ENCODE measurements at places on chromosomes 7 and 10.

DNA sequence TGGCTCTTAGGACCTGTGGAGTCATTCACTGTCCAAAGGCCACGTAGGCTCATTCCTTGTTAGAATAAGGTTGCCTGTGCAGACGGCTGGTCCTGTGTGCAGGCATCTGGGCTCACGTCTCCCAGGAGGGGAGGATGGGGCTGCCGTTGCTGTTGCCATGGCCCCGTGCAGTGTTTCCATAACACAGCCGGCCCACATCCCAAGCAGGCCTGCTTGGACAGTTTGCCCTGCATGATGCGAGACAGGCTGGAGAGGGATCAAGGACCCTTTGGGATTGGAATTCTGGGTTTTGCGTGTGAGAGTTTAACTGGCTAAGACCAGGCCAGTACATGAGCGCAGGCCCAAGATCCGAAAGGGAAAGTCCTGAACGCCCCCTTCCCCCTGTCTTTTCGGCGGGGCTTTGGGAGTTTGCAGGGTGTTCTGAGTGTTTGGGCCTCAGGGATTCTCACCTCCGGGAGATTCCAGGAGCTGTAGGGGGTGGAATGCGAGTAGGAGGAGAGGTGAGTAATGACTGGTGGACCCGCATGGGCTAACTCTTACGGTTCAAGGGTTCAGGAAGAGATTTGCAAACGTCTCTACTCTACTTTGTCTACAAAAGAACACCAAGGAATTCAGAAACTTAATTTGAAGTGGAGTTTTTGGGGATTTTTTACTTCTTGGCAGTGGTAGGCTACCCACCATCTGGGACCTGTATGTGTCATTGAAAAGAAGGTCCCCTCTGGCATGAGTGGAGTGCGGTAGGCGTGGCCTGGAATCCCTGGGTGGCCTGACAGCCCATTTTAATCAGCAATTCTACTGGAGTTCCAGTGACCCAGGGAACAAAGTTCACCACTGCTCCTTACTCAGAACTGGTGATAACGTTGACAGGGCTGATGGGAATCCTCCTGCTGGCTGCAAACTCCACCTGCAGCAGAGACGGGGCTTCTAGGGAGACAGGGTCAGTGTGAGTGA is 125.4 kb downstream of the ITIH5 start:
- peaks cover 33% of the 10 kb centered on the region for H3K4me1 ChIP-seq
- no peaks in the 10 kb centered on the region for H3K27me3 ChIP-seq
- no peaks in the 10 kb centered on the region for H3K36me3 ChIP-seq
- DNase-seq, result peak; percentile 94
- H3K4me3 ChIP-seq, result no peak overlapping the region

GRCh38 chr10:43698156-43698555 is 49.5 kb upstream of the ZNF32 start:
- no peak for DNase-seq
- no peaks in the 10 kb centered on the region for H3K36me3 ChIP-seq
- no peak overlapping the region for H3K27ac ChIP-seq
- no peaks in the 10 kb centered on the region for H3K4me1 ChIP-seq

DNA sequence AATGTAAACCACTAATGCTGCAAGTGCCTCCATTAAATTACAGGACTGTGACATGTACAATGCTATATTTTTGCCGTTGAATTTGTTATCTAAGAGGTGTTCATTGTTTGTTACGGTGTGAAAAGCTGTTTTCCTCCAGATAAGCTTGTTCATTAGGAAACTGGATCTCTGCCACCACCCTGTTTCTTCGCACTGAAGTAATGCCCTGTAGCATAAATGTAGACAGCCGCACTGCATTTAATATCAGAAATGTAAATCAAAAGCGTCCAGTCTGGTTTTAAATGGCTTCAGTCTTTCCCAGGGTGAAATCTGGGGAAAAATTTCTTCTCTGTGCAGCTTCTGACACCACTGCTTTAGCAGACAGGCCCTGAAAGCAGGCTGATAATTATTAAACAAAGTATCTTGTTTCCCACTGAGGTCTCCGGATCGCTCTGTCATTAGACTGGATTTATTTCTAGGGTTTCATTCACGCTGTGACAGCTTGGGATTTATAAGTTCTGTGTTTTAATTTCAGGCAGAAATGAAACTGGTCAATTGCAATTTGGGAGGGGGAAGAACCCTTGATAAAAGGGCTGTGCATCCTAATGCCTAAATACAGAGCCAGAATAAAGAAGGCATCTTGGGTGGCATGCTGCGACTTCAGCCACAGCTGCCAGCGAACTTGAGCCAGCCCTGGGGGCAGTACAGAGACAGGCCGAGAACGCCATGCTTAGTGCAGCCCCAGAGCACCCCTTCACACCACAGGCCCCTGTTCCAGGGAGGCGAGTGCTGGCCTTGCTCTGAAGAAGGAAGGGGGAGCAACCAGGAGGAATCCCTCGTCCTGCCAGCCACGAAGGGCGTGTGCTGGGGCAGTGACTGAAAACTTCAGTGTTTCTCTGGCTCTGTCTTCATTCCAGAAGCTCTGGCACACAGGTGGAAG is 547.7 kb upstream of the GALNT17 start:
- no peak for DNase-seq
- H3K27me3 ChIP-seq, result no peaks in the 10 kb centered on the region
- no peaks in the 10 kb centered on the region for H3K36me3 ChIP-seq

DNA sequence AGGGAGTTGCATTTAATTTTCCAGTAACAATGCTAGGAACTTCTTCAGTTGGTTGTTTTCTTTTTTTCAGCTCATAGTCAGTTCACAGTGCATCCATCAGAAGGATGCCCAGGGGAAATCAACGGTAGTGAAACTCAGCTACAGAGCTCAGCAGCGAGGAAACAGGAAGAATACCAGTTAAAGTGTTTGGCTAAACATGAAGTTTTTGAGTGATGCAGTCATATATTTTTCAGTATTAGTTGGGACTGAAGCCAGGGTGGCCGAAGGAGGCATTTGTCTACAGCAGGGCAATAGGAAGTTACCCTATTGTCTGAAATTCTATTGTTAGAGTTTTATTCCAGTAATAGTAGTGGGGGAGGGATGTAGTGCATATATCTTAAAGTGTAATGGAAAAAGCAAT is 45.3 kb upstream of the MALRD1 start:
- H3K27me3 ChIP-seq, result no peaks in the 10 kb centered on the region
- no peaks in the 10 kb centered on the region for H3K36me3 ChIP-seq
- H3K4me1 ChIP-seq, result no peaks in the 10 kb centered on the region
- no peak overlapping the region for H3K27ac ChIP-seq
- H3K4me3 ChIP-seq, result no peak overlapping the region
- DNase-seq, result no peak

- no peaks in the 10 kb centered on the region for H3K36me3 ChIP-seq
- no peak overlapping the region for H3K4me3 ChIP-seq
- H3K27ac ChIP-seq, result no peak overlapping the region
- DNase-seq, result no peak
- no peaks in the 10 kb centered on the region for H3K4me1 ChIP-seq
Measured at GRCh38 chr10:126006906-126007305, 110.5 kb downstream of the FANK1 start.
